ENCODE measurements at places on chromosomes 6 and 20. TPM values are rescaled to one million over a fixed set of nuclear protein-coding genes. Genes with fewer than 3 reads are reported as not detected.
A peak's percentile ranks its signal among the peaks of the same experiment; 100 is the strongest.

Gene SPINT4
- total RNA-seq, result not detected

- no peak overlapping the region for H3K27ac ChIP-seq
- H3K4me3 ChIP-seq, result no peak overlapping the region
- H3K4me1 ChIP-seq, result no peaks in the 10 kb centered on the region
- H3K27me3 ChIP-seq, result no peaks in the 10 kb centered on the region
- no peaks in the 10 kb centered on the region for H3K36me3 ChIP-seq
Measured at GRCh38 chr6:14943116-14943515, 302.8 kb upstream of the JARID2 start.

DNA sequence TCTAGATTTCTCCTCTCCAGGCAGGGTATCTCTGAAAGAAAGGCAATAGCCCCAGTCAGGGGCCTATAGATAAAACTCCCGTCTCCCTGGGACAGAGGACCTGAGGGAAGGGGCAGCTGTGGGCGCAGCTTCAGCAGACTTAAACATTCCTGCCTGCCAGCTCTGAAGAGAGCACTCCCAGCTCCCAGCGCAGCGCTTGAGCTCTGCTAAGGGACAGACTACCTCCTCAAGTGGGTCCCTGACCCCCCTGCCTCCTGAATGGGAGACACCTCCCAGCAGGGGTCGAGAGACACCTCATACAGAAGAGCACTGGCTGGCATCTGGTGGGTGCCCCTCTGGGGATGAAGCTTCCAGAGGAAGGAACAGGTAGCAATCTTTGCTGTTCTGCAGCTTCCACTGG, 556.9 kb downstream of the EPM2A start:
- no peak for DNase-seq
- no peak overlapping the region for H3K4me3 ChIP-seq
- H3K4me1 ChIP-seq, result no peaks in the 10 kb centered on the region
- no peak overlapping the region for H3K27ac ChIP-seq

- DNase-seq, result no peak
- H3K4me1 ChIP-seq, result peaks cover 14% of the 10 kb centered on the region
- H3K36me3 ChIP-seq, result no peaks in the 10 kb centered on the region
- H3K27ac ChIP-seq, result no peak overlapping the region
- no peaks in the 10 kb centered on the region for H3K27me3 ChIP-seq
Measured at GRCh38 chr6:81909981-81910900, 157.8 kb upstream of the TENT5A start.

DNA sequence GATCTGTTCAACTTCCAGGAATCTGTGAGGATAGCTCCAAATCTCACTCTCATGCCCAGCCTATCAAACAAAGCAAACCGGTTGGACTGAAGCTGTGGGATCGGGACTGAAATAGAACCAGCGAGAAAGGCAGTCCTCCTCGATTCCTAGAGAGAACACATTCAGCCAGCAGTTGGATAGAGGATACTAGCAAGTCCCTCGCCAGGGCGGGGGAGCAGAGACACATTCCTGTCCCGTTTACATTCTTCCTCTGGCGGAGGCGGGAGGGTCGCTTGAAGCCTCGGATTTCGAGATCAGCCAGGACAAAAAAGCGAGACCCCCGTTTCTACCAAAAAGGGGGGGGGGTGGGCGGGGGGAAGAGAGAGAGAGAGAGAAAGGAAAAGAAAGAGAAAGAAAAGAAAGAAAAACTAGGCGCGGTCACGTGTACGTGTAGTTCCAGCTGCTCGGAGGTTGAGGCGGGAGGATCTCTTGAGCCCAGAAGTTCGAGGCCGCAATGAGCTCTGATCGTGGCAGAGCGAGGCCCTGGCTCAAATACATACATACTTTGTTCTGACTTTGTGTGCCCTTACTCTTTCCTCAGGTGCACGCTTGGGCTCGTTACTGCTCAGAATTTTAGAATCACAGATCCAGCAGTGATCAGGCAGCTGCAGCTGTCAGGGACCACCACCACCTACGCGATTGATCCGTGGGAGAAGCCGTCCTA, 19.5 kb downstream of the ZNF311 start:
- H3K4me3 ChIP-seq, result peak overlapping the region; percentile 59

Gene CLVS2
- 0.17 TPM for total RNA-seq

- no peaks in the 10 kb centered on the region for H3K27me3 ChIP-seq
- no peaks in the 10 kb centered on the region for H3K36me3 ChIP-seq
- H3K4me3 ChIP-seq, result no peak overlapping the region
- H3K4me1 ChIP-seq, result no peaks in the 10 kb centered on the region
Measured at GRCh38 chr6:67285770-67286495, 1349.1 kb upstream of the ADGRB3 start.

DNA sequence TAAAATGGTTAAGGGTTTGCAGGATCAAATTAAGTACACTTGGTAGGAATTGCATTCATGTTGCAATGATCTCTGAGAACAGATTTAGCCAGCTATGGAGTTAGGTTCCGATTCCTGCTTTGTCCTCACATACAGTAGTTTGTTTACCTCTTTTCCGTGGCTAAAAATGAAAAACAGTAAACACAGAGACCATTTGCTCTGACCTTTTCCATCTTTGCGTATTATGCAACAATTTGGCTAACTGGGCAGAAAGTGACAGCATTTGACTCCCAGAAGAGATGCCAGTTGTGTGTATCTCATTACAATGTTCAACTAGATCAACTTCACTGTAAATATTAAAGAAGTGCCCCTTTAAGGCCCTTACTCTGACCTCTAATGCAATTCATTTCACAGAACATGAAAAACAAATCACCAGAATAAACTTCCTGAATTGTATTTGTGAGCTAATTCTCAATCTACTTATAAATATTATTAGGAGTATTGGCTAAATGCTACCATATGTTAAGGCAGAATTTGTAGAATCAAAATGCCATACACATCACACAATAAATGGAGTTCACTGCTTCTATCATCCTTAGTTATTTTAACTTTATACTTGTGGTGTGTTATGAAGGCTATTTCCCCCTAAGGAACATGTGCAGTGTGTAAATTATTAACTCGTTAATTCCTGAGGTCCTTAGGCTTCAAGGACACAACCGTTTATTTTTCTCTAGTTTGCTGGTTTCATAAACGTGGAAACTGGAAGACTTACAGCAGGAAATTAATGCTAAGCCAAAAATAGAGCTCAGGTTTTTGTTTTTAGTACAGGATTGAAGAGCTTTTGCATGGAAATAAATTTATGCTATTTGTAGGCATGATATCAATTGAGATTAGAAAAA, 380.7 kb upstream of the CITED2 start:
- H3K27me3 ChIP-seq, result no peaks in the 10 kb centered on the region
- no peak for DNase-seq
- H3K27ac ChIP-seq, result no peak overlapping the region
- peaks cover 30% of the 10 kb centered on the region for H3K4me1 ChIP-seq
- H3K4me3 ChIP-seq, result no peak overlapping the region

DNA sequence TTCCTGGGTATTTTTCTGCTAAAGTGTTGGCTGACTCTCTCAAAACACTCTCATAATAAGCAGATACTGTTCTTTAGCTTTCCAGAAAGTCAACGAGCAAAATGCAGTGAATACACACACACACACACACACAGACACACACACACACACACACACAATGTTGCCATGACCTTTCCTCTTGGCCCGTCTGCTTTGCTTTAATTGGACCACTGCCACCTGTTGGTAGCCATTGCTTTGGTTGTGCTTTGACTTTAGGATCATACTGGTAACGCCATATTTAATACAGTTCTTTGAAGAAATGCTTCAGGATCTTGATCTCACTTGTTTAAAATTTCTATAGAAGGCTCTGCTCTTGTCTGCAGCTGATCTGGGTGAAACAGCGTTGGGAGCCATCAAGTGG, 4.4 kb downstream of the FIG4 start:
- no peak for DNase-seq
- peaks cover 5% of the 10 kb centered on the region for H3K36me3 ChIP-seq
- no peaks in the 10 kb centered on the region for H3K27me3 ChIP-seq
- peaks cover 15% of the 10 kb centered on the region for H3K4me1 ChIP-seq
- H3K4me3 ChIP-seq, result no peak overlapping the region

GRCh38 chr6:21971541-21971940, 325.3 kb downstream of the PRL start:
- H3K4me3 ChIP-seq, result no peak overlapping the region
- H3K27ac ChIP-seq, result no peak overlapping the region
- peaks cover 8% of the 10 kb centered on the region for H3K4me1 ChIP-seq
- H3K36me3 ChIP-seq, result no peaks in the 10 kb centered on the region
- no peak for DNase-seq
- no peaks in the 10 kb centered on the region for H3K27me3 ChIP-seq

DNA sequence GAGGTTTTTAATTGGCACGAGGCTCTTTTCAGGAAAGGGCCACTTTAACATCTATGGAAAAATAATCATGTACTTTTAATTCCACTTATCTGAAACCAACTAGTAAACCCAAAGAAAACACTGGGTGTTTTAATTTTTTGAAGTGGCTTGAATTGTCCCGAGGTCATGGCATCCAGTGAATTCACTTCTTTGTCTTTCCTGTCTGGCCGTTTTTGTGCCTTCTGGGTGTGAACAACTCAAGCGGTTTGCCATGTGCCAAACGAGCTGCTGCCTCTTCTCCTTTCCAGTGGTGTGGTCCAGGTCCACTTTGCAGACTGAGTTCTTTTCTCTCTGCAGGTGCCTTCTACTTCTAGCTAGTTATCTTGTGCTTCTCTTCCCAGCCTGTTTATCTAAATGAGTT, 117.5 kb downstream of the PLCB4 start:
- no peak overlapping the region for H3K27ac ChIP-seq
- H3K27me3 ChIP-seq, result no peaks in the 10 kb centered on the region
- DNase-seq, result no peak
- H3K36me3 ChIP-seq, result no peaks in the 10 kb centered on the region
- no peak overlapping the region for H3K4me3 ChIP-seq
- no peaks in the 10 kb centered on the region for H3K4me1 ChIP-seq

DNA sequence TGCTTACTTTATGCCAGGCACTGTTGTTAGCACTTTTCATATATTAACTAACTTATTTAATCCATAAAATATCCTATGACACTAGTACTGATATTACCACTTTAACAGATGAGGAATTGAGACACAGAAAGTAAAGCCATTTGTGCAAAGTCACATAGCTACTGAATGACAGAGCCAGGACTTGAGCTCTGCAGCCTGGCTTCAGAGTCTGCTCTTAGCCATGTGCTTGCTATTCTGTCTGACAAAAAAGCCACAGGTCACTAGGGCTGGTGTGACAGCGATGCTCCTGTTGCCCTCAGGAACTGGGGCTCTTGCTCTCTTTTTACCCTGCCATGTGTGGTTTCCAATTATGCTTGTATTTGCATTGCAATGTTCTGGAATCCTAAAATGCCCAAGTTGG, 44.7 kb upstream of the RNF8 start:
- no peak for DNase-seq
- H3K4me3 ChIP-seq, result no peak overlapping the region
- H3K4me1 ChIP-seq, result peaks cover 20% of the 10 kb centered on the region
- H3K36me3 ChIP-seq, result peaks cover 13% of the 10 kb centered on the region
- H3K27me3 ChIP-seq, result no peaks in the 10 kb centered on the region
- H3K27ac ChIP-seq, result peak overlapping the region; percentile 50

- H3K27me3 ChIP-seq, result no peaks in the 10 kb centered on the region
- no peaks in the 10 kb centered on the region for H3K36me3 ChIP-seq
- no peak for DNase-seq
- no peaks in the 10 kb centered on the region for H3K4me1 ChIP-seq
- H3K4me3 ChIP-seq, result no peak overlapping the region
Measured at GRCh38 chr6:81003156-81003555, 749.3 kb downstream of the TENT5A start.

Gene AIG1
- 23.1 TPM for total RNA-seq

Gene SLC13A3
- 0.58 TPM for total RNA-seq

GRCh38 chr6:95978230-95978629, 37.5 kb upstream of the FUT9 start:
- H3K36me3 ChIP-seq, result no peaks in the 10 kb centered on the region
- no peaks in the 10 kb centered on the region for H3K4me1 ChIP-seq
- no peak for DNase-seq

- H3K4me3 ChIP-seq, result no peak overlapping the region
- H3K27ac ChIP-seq, result no peak overlapping the region
- H3K27me3 ChIP-seq, result no peaks in the 10 kb centered on the region
- peaks cover 4% of the 10 kb centered on the region for H3K4me1 ChIP-seq
Measured at GRCh38 chr6:37504024-37504423, 4.3 kb upstream of the CCDC167 start.

GRCh38 chr6:115932481-115932880, 128.2 kb downstream of the FRK start:
- no peak for DNase-seq
- H3K27ac ChIP-seq, result no peak overlapping the region
- H3K4me1 ChIP-seq, result no peaks in the 10 kb centered on the region
- no peak overlapping the region for H3K4me3 ChIP-seq

DNA sequence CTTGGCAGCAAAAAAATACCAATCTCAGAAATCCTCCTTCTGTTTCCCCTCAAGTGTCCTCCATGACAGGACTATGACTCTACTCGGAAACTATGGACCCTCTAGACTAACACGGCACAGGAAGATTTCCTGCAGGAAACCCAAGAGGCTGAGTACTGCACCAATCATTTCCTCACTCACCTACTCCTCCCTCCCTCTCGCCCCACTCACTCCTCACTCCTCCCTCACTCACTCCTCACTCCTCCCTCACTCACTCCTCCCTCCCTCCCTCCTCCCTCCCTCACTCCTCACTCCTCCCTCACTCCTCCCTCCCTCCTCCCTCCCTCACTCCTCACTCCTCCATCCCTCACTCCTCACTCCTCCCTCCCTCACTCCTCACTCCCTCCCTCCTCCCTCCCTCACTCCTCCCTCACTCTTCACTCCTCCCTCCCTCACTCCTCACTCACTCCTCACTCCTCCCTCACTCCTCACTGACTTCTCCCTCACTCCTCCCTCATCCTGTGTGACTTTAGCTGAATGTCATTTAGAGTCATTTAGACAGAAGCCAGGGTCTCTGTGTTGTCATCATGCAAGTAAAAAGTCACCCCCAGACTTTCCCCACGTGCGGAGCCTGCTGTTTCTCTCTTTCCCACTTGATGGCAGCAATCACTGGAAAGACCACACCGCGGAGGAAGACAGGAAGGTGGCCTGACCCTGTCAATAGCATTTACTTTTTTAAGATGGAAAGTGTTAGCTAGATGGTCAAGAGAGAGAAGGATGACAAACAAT, 226.8 kb upstream of the PDE10A start:
- peaks cover 12% of the 10 kb centered on the region for H3K4me1 ChIP-seq
- no peak overlapping the region for H3K27ac ChIP-seq
- no peaks in the 10 kb centered on the region for H3K36me3 ChIP-seq
- H3K4me3 ChIP-seq, result no peak overlapping the region

DNA sequence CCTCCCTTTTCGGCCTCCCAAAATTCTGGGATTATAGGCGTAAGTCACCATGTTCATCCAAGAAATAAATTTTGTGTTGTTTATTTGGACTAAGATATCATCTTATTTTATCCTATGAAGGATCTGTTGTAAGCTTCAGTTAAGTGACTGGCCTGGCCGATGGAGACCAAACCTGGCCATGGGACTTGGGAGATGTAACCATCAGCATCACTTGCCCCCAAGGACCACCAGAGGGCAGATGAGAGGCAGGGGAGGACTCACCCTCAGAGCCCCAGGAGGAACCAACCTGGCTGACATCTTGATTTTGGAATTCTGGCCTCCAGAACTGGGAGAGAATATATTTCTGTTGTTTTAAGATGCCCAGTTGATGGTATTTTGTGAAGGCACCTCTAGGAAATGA, 266.7 kb downstream of the CDH26 start:
- H3K27me3 ChIP-seq, result peaks cover 16% of the 10 kb centered on the region
- DNase-seq, result no peak
- H3K36me3 ChIP-seq, result no peaks in the 10 kb centered on the region
- H3K27ac ChIP-seq, result no peak overlapping the region
- no peak overlapping the region for H3K4me3 ChIP-seq
